Stimulated activated CD4-positive, alpha-beta T cell treated with anti-CD3 and anti-CD28 coated beads, Interleukin-15, amount 100 ng/mL, for 24 hours (primary cell): ENCODE measurements at places on chromosomes 6 and 20.
A peak's percentile ranks its signal among the peaks of the same experiment; 100 is the strongest.

GRCh38 chr6:17902974-17903373, 84.5 kb downstream of the KIF13A start:
- no peak for DNase-seq

GRCh38 chr6:72642435-72642834, 20.6 kb downstream of the KCNQ5 start:
- no peak for DNase-seq

DNA sequence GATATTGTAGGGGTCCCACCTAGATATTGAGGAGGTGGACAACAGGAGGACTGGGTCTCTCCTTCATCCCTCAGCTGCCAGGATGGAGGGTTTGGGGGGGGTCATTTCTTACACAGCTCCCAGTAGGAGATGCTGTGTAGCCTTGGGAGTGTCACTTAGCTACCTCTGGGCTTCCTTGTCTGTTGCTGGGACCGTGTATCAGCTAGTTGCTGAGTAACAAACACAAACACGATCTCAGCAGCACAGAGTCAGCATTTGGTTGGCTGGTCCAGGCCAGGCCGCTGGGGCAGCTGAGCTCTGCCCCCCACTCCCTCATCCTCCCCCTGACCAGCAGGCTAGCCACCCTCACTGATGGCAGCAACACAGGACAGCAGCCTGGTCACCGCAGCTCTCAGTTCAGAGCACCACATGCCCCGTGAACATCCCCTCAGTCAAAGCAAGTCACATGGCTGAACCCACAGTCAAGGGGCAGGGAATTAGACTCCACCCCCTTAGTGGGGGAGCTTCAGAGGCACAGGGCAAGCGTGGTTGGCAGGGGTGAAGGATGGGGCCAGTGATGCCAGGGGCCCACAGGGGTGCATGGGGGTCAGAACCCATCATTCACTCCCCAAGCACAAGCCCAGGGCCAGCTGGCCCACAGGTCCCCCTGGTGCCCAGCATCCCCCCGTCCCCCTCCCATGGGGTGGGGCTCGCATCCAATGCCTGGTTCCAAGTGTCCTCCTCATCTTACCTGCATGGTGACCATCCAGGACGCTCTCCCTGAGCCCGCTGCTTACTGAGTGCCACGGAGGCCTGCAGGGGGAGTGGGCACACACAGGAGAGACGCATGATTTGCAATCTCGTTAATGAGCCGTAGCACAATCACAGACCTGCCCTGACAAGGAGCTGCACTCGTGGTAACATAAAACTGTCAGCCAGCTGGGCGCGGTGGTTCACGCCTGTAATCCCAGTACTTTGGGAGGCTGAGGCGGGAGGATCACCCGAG, 112.4 kb downstream of the TAF4 start:
- DNase-seq = no peak

GRCh38 chr20:16244892-16245291, 328.4 kb downstream of the KIF16B start:
- DNase-seq = no peak

GRCh38 chr20:24676978-24677370, 207.5 kb downstream of the SYNDIG1 start:
- DNase-seq = no peak

DNA sequence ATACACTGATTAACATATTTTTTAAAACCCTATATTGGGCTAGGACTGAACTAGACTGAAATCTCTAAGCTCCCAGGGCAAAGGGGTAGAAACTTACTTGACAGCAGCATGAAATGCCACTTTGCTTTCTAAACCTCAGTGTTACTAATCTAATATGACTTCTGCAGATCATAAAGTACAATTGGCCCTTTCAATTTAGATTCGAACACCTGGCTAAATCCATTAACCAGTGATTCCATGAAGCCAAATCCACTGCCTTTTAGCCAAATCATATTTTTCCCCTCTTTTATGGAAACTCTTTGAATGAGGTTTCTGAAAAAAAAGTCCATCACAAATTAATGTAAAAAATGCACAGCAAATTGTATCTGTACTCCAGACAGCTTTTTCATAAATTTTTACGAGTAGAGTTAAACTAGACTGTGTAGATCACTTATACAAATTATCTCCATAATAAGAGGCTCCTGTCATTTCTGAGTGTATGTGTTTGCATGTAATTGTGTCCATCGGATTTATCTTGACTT, 25.7 kb downstream of the EPHA7 start:
- no peak for DNase-seq

- DNase-seq = no peak
These were observed 105.1 kb downstream of the NKAIN2 start for GRCh38 chr6:123908797-123909196.

- no peak for DNase-seq
These were observed 177.7 kb upstream of the SNX9 start for GRCh38 chr6:157645201-157645795.

DNA sequence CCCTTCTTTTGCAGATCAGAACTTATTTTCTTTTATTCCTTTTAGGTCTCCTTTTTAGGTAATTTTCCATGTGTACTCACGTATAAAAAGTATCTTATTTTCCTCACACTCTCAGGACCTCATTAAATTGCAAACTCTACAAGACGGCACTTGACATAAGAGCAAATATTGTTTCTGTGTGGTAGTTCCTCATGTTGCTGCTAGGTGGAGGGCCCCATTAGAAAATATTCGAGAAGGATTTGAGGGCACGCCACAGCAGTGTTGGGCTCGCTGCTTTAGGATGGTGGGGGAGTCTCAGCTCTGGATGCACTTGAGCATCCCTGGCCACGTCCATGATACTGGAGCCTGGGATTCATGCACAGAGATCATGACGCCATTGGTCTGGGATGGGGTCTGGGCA, 64.9 kb upstream of the ZFP64 start:
- no peak for DNase-seq

DNA sequence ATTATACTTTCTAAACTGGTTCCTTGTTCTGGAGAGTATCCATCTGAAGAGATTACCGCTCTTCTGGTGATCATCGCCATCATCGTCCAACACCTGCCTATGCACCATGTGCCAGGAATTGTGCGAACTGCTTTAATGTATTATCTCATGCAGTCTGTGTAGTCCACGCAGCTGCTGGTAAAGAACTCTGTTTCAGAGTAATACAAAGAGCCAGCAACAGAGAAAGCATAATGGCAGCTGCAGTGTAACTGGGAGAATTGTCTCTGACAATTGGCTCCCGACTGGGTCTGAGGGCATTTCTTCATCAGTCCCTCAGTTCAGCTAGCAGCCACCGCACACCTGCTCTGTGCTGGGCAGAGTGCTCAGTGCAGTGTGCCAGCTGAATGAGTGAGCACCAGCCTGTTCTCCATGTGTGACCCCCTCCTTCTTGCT, 383.4 kb downstream of the GRIK2 start:
- no peak for DNase-seq

DNA sequence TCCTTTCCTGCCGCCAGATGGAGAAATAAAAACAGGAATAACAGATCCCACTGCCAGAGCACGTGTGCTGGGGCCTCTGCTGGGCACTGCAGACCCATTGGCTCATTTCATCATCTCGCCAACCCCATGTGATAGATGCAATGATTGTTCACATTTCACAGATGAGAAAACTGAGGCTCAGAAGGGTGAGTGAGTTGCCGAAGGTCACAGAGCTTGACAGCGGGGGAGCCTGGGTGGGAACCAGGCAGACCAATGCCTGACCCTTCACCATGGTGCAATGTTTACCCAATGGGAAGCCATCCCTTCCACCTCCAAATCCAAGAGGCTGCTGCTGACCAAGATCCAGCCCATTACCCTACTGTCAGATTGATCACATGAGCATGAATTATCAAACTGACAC, 105.1 kb downstream of the JPH2 start:
- no peak for DNase-seq

GRCh38 chr6:15989397-15989796, 139.5 kb upstream of the MYLIP start:
- DNase-seq = no peak

DNA sequence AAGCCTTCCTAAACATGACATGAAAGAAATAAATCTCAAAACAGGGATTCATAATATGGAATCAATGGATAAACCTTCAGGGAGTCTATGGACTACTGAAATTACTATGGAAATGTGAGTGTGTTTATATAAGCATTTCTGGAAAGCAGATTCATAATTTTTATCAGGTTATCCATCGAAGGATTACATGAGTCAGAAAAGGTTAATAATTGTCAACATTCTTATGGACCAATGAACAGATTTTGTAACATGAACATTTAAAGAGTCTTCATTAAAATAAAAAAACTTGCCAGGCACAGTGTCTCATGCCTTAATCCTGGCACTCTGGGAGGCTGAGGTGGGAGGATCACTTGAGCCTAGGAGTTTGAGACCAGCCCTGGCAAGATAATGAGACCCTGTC, 84.8 kb downstream of the AHI1 start:
- no peak for DNase-seq

GRCh38 chr20:46903256-46903655, 8.6 kb downstream of the EYA2 start:
- no peak for DNase-seq

DNA sequence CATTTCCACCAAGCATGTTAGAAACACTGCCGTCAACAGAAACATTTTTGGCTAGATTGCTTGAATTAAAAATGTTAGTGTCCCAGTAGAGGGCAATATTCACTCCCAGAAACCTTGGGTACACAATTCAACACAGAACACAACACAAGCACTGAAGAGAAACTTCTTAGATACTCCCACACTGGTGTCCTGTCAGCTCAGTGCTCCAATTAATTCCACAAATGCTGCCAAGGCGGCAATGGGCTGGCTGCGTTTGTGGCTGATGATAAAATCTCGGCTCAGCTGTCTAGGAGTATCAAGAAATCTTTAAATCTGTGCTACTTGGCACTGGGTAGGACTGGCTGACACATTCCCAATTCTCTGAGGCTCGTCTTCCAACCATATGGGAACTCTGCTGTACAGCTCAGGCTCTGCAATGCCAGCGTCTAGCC, 39.3 kb downstream of the BEND3 start:
- DNase-seq = no peak

- DNase-seq = no peak
These were observed 41.7 kb upstream of the FAM135A start for GRCh38 chr6:70371454-70372105.

DNA sequence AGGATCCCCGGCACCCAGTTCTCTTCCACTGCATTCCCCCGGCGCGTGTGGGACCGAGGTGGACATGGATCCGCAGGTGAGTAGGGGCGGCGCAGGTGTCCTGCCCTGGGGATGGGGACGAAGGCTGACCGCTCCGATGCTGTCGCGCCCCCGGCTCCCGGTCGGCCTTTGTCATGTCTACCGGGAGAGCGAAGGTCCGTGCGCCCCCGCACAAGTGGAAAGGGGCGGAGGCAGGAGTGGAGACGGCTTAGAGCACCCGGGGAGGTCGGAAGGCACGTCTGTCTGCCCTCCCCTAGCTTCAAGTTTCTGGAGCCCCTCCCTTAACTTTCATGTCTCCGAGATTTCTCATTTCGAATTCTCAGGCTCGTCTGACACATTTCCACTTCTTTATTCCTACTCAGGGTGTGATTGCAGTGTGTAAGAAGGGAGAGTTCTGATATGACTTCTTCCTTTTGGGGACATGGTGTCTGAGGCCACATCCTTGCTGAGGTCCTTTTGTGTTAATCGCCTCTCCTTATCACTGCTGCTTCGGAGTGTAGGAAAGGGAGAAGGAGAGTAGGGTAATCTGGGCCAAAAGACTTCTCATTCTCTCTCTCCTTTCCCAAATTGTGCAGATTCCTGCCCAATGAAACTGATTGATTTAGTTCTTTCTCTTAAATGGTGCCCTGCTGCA, 435 bp downstream of the KIFC1 start:
- peak; percentile 77 for DNase-seq

GRCh38 chr6:36120979-36121786, 9.1 kb upstream of the MAPK13 start:
- DNase-seq = peak; percentile 72
